ENCODE measurements at places on chromosomes 4 and X.

- DNase-seq = no peak
- no peaks in the 10 kb centered on the region for H3K27me3 ChIP-seq
- H3K4me3 ChIP-seq = no peak overlapping the region
- H3K27ac ChIP-seq = no peak overlapping the region
- H3K36me3 ChIP-seq = no peaks in the 10 kb centered on the region
These were observed 99.1 kb upstream of the AFAP1 start for GRCh38 chr4:8038719-8039251.

GRCh38 chr4:135249024-135249423 lies 1047.4 kb upstream of the PABPC4L start:
- DNase-seq = no peak
- H3K27me3 ChIP-seq = no peaks in the 10 kb centered on the region
- no peaks in the 10 kb centered on the region for H3K4me1 ChIP-seq

GRCh38 chr4:88297212-88297516 lies 12.8 kb upstream of the PPM1K start:
- no peak overlapping the region for H3K27ac ChIP-seq
- no peaks in the 10 kb centered on the region for H3K27me3 ChIP-seq
- no peaks in the 10 kb centered on the region for H3K36me3 ChIP-seq
- no peak for DNase-seq

GRCh38 chr4:138616775-138617174 lies 374.6 kb upstream of the SLC7A11 start:
- H3K36me3 ChIP-seq = no peaks in the 10 kb centered on the region
- H3K27me3 ChIP-seq = no peaks in the 10 kb centered on the region
- H3K4me1 ChIP-seq = no peaks in the 10 kb centered on the region
- H3K4me3 ChIP-seq = no peak overlapping the region

GRCh38 chrX:1909419-1910206 lies 294.8 kb downstream of the ASMT start:
- no peak overlapping the region for H3K27ac ChIP-seq
- H3K36me3 ChIP-seq = no peaks in the 10 kb centered on the region
- no peak for DNase-seq

DNA sequence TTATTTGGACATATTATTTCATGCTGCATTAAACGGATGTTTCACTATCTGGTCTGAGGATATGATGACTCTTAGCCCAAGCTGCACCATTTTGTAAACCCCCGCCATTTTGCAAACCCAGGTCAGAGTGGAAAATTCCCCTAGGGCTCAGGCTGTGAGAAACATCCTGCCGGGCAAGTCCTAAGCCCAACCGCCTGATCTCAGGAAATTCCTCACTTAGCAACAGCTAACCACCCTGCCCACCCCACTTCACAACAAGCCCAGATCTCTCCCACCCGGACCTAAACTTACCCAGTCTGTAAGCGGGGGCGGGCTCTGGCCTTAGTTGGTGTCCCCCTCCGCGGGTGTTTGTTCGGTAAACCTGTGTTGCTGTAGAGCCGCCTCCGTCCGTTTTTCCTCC lies 2747.1 kb downstream of the PCDH7 start:
- DNase-seq = no peak
- no peak overlapping the region for H3K27ac ChIP-seq
- no peaks in the 10 kb centered on the region for H3K36me3 ChIP-seq
- no peaks in the 10 kb centered on the region for H3K27me3 ChIP-seq
- no peak overlapping the region for H3K4me3 ChIP-seq

DNA sequence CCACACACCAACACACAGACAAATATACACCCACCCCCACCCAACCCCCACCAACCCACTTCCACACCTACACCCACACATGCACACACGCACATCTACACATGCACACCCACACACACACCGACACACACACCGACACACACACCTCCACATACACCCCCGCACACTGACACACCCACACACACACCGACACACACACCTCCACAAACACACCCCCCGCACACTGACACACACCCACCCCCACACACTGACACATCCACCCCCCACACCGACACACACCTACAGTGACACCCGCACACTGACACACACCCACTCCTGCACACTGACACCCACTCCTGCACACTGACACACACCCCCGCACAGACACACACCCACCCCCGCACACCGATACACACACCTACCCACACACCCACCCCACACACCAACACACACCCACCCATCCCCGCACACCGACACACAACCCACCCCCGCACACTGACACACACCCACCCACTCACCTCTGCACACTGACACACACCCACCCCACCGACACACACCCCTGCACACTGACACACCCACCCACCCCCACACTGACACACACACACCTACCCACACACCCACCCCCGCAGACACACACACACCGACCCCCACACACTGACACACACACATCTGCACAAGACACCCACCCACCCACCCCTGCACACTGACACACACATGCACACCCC lies 31.1 kb downstream of the FGFRL1 start:
- no peaks in the 10 kb centered on the region for H3K36me3 ChIP-seq
- H3K27me3 ChIP-seq = no peaks in the 10 kb centered on the region
- DNase-seq = no peak
- no peak overlapping the region for H3K4me3 ChIP-seq

- no peak overlapping the region for H3K4me3 ChIP-seq
- DNase-seq = no peak
- no peaks in the 10 kb centered on the region for H3K36me3 ChIP-seq
- H3K4me1 ChIP-seq = no peaks in the 10 kb centered on the region
- H3K27me3 ChIP-seq = no peaks in the 10 kb centered on the region
- H3K27ac ChIP-seq = no peak overlapping the region
These were observed 219.5 kb downstream of the TMEM47 start for GRCh38 chrX:34437586-34437985.

GRCh38 chr4:2786152-2786671 lies 6.7 kb upstream of the SH3BP2 start:
- no peaks in the 10 kb centered on the region for H3K27me3 ChIP-seq
- no peaks in the 10 kb centered on the region for H3K4me1 ChIP-seq
- H3K4me3 ChIP-seq = no peak overlapping the region
- no peak for DNase-seq

- no peaks in the 10 kb centered on the region for H3K36me3 ChIP-seq
- H3K27ac ChIP-seq = peak overlapping the region; percentile 63
- no peaks in the 10 kb centered on the region for H3K27me3 ChIP-seq
- H3K4me1 ChIP-seq = peaks cover 34% of the 10 kb centered on the region
- no peak overlapping the region for H3K4me3 ChIP-seq
These were observed 37.9 kb upstream of the RASL11B start for GRCh38 chr4:52824270-52824602.

- H3K27ac ChIP-seq = no peak overlapping the region
- no peaks in the 10 kb centered on the region for H3K27me3 ChIP-seq
- H3K4me1 ChIP-seq = no peaks in the 10 kb centered on the region
- H3K36me3 ChIP-seq = no peaks in the 10 kb centered on the region
- H3K4me3 ChIP-seq = peak overlapping the region; percentile 86
These were observed 99.6 kb downstream of the CEP135 start for GRCh38 chr4:56048383-56048701.

DNA sequence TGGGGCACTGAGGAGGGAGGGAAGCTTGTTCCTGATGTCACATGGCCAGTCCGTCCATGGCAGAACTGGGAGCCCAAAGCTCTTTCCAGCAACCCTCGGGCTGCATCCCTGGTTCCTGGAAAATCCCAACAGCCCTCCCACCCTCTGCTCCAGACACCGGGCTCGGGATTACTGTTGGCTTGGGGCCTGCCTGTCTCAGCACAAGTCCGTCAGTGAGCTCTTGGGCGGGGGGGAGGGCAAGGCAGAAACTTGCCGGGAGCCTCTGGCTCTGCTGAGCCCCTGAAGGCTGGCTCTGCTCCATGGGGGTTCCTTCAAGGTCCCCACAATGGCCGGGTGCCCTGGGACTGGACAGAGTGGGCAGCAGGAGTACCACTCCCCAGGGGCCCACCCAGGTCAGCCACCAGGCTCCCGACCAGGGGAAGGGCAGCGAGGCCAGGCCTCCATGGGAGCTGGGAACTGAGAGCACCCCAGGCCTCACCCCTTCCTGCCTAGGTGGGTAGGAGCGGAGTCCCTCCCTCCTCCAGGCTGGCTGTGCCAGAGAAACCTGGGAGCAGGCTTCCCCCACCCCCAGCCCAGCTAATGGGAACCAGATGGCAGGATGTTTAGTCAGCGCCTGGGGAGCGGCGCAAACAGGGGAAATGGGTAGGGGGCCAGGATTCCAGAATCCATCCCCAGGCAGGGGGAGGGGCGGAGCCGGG lies 6.4 kb upstream of the HAUS7 start:
- H3K27ac ChIP-seq = no peak overlapping the region
- DNase-seq = no peak
- peaks cover 24% of the 10 kb centered on the region for H3K4me1 ChIP-seq
- no peaks in the 10 kb centered on the region for H3K27me3 ChIP-seq
- H3K4me3 ChIP-seq = no peak overlapping the region

- DNase-seq = peak; percentile 85
- peak overlapping the region; percentile 64 for H3K4me3 ChIP-seq
- no peaks in the 10 kb centered on the region for H3K27me3 ChIP-seq
- H3K27ac ChIP-seq = peak overlapping the region; percentile 79
- peaks cover 9% of the 10 kb centered on the region for H3K4me1 ChIP-seq
- H3K36me3 ChIP-seq = no peaks in the 10 kb centered on the region
These were observed 1.0 kb upstream of the PDGFRA start for GRCh38 chr4:54228056-54228527.

DNA sequence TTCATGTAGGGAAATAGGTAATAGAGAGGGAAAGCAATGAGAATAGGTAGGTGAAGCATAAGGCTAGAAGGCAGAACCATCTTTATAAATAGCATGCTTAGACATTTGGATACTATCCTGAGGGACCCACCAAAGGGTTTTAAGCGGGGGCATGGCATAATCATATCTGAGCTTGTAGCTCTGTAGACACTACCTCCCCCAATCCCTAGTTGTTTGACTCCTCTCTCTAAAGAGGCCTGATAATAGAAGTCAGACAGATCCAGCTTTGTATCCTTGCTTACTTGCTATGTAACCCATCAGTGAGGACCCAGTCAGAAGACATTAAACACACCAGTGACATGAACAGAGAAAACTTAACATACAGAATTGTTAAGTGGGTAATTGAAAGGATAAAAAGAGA lies 58.7 kb downstream of the SCFD2 start:
- H3K27me3 ChIP-seq = no peaks in the 10 kb centered on the region
- no peak overlapping the region for H3K27ac ChIP-seq
- no peaks in the 10 kb centered on the region for H3K36me3 ChIP-seq
- no peak for DNase-seq

- H3K27ac ChIP-seq = no peak overlapping the region
- H3K36me3 ChIP-seq = no peaks in the 10 kb centered on the region
- H3K4me1 ChIP-seq = no peaks in the 10 kb centered on the region
- H3K4me3 ChIP-seq = no peak overlapping the region
- no peaks in the 10 kb centered on the region for H3K27me3 ChIP-seq
- DNase-seq = no peak
These were observed 24.7 kb downstream of the CYP2U1 start for GRCh38 chr4:107956011-107956410.

- H3K27me3 ChIP-seq = no peaks in the 10 kb centered on the region
- H3K27ac ChIP-seq = no peak overlapping the region
- DNase-seq = no peak
- H3K4me1 ChIP-seq = peaks cover 13% of the 10 kb centered on the region
- H3K36me3 ChIP-seq = no peaks in the 10 kb centered on the region
These were observed 21.9 kb downstream of the CXXC4 start for GRCh38 chr4:104472766-104473165.

DNA sequence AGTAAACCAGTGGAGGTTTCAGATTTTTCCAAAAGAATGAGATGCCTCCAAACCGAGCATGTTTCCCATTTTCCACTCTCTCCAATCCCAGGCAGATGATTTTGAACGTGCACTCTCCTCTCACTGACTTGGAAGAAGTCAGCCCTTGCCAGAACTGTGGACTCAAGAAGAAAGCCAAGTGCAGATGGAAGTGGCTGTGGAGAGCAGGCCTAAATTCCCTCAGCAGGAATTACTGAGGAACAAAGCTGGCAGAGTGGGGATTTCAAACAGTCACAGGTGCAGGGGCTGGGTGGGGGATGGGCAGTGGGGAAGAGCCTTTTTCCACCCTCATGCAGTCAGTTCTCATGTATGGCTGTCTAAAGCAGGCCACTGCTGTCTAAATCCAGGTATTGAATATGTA lies 83.5 kb upstream of the PLAC1 start:
- no peak for DNase-seq
- no peak overlapping the region for H3K4me3 ChIP-seq
- no peaks in the 10 kb centered on the region for H3K27me3 ChIP-seq

DNA sequence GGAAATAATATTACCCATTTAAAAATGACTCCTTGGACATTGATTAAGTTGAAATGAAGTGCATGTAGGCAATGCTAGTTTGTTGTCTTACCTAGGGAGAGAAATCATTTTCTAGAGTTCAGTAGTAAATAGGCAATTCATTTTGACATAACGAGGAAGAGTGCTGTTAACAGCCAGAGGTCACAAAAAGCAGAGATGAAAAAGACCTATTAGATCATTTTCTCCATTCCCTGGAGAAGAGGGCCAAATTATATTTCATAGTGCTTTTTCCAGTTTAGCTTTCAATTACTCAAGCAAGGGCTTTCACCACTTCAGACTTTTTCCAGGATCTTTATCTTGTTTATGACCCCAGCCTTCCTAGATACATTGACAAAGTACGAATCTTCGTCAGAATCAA lies 374.3 kb upstream of the GALNT7 start:
- peaks cover 17% of the 10 kb centered on the region for H3K4me1 ChIP-seq
- no peak for DNase-seq
- no peaks in the 10 kb centered on the region for H3K27me3 ChIP-seq
- no peak overlapping the region for H3K4me3 ChIP-seq
- peak overlapping the region; percentile 49 for H3K27ac ChIP-seq

DNA sequence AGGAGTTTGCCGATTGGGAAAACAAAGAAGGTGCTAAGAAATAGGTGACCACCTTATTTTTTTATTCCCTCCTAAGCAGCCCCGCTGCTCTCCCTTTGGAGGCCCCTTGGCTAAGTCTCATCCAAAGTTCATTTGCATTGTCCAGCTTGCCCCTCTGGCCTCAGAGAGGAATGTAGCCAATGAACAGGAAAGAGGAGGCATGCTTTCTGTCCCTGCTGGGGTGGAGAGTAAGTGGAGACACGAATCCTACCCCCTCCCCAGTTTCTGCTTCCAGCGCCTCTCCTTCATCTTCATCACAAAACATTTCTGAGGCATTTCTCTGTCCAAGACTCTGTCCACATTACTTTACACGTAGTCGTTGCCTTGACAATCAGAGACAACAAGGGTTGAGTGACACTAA lies 38.7 kb downstream of the NLGN3 start:
- peak; percentile 66 for DNase-seq

GRCh38 chrX:115679460-115679859 lies 118.5 kb downstream of the PLS3 start:
- H3K4me3 ChIP-seq = no peak overlapping the region
- no peaks in the 10 kb centered on the region for H3K27me3 ChIP-seq
- peak; percentile 8 for DNase-seq
- no peaks in the 10 kb centered on the region for H3K36me3 ChIP-seq

GRCh38 chrX:15749642-15750610 lies 11.9 kb downstream of the CA5B start:
- H3K36me3 ChIP-seq = no peaks in the 10 kb centered on the region
- no peak overlapping the region for H3K4me3 ChIP-seq
- H3K27ac ChIP-seq = no peak overlapping the region
- H3K27me3 ChIP-seq = no peaks in the 10 kb centered on the region
- DNase-seq = no peak
- H3K4me1 ChIP-seq = no peaks in the 10 kb centered on the region
